ENCODE measurements at places on chromosomes 1 and 21. TPM values are rescaled to one million over a fixed set of nuclear protein-coding genes. Genes with fewer than 3 reads are reported as not detected.

PRELP gene
- total RNA-seq: not detected

FAM3B gene
- not detected for total RNA-seq

SPAG17 gene
- total RNA-seq: not detected

THEM5 gene
- total RNA-seq: not detected

TMEM52 gene
- total RNA-seq: 1.5 TPM

RXFP4 gene
- not detected for total RNA-seq
